ENCODE measurements at places on chromosomes 7 and 10.
A peak's percentile ranks its signal among the peaks of the same experiment; 100 is the strongest.

- no peak for DNase-seq
Observed at GRCh38 chr7:92669616-92670165, 79.5 kb upstream of the FAM133B start.

GRCh38 chr10:92832998-92833650 is 15.2 kb upstream of the EXOC6 start:
- no peak for DNase-seq

DNA sequence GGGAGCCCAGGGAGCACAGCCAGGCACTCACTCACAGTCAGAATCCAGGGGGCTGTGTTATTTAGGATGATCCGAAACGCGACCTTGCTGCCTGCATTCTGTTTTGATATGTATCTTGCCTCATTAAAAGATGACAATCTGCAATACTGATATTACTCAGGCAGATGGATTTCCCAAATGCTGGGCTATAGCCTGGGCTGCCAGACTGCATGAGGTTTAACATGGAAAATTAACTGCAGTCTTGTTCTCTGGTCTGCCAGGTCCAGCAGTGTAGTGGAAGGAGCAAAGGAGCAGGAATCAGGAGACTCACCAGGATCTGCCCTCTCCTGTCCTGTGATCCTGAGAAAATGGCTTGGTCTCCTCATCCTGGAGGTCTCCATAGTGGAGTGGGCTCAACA is 258.1 kb downstream of the PAXIP1 start:
- no peak for DNase-seq

- DNase-seq = no peak
Observed at GRCh38 chr7:117145333-117145732, 177.5 kb downstream of the WNT2 start.

DNA sequence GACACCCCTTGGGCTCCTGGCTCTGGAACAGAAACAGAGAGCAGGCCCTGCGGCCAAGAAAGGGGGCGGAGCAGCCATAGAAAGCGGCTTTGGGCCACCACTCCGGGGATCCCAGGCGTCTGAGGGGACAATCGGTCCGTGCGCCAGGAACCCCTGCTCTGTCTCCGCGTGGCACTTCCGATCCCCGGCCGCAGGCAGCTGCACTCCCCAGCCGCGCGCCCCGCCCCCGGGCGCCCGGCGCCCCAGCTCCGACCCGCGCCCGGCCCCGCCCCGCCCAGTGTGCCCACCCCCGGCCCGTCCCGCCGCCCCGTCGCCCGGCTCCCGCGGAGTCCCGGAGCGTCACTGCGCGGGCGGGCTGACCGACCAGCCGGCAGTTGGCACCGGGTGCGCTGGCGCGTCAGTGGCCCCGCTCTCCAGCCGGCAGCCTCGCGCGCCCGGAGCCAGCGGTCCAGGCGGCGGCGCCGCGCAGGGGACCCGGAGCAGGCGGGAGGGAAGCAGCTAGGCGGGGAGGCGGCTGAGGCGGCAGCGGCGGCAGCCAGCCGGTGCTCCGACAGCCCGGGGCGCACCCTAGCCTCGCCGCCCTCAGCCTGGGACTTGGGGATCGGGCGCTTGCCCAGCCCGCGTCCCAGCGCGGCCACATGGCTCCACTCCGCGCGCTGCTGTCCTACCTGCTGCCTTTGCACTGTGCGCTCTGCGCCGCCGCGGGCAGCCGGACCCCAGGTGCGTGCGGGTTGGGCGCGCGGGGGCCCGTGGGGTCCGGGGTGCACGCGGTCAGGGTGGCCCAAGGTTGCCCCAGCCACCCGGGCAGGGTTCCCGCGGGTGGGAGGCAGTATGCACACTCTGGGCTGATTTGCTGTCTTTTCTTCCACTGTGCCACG is at the start of gene ADAMTS14:
ADAMTS14 (plus strand) TSS at position 342 of the 878 bp plus-strand sequence; CDS start at position 639, 297 bp downstream.
- DNase-seq = peak; percentile 87

GRCh38 chr10:17795083-17795482 is 14.1 kb upstream of the MRC1 start:
- DNase-seq = no peak

GRCh38 chr7:142968229-142968628 is 6.1 kb upstream of the KEL start:
- DNase-seq = no peak

DNA sequence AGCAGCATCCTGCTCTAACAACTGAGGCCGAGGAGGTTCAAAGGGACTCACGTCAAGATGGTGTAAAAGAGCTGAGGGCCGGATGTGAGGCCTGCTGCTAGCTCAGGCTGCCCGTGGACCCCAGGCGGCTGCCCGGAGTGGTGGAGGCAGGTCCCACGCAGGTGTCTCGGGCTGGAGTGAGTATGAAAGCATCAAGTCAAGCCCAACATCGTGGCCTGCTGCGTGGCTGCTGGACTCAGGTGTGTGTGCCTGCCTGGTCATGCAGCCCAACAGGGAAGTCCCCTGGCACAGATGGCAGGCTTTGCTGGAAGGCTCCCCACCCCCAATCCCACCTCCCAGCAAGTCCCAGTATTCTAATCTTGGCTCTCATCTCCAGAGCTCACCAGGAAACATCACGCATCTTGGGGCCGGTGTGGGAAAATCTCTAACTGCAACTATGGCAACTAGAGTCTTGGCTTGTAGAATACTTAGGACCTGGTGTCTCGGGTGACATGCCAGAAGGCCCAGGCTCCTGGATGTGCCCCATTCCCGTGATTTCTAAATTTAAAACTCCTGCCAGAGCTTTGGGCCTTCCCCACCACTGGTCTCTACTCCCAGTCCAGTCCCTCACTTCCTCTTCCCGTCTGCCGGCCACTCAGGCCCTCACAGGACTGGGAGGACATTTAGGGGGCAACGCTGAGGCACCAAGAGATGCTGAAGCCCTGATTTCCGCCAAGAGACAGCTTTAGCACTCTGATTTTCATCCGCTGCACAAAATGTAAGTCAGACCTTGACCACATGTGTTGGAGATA is 85.9 kb downstream of the PRKAG2 start:
- DNase-seq = no peak

DNA sequence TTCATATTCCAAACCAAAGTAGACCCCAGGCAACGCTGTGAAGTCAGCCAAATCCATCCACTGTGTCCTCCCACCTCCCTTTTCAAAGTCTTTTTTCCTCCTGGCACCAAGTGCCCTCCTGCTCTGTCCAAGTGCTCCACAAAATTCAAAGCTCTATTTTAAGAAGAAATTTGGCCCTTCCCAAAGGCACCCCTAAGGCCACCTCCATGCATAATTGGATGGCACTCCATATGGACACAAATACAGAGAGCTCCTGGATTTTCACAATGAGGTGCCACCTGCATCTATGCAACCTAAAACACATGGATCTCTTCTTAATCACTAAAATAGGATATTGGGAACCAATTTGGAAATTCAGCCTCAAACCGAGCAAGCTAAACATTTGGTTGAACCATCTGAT is 121.6 kb downstream of the RELN start:
- DNase-seq = no peak

DNA sequence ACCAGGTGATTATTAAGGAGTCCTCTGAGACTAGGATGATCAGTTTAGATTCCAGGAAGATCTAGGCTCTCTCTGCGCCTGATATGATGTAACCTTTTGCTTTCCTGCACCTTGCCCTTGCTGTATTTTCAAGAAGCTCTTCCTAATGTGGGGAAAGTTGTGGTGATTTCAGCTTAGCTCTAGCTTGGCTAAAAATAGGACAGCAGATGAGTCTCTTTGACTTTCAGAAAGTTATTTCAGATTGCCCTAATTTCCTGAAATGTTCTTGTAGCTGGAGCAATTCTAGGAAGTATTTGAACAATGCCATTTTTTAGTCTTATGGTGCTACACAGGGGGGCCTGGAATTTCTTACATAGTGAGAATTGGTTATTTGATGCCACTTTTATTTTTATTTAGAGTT is 3.8 kb downstream of the LCOR start:
- no peak for DNase-seq

DNA sequence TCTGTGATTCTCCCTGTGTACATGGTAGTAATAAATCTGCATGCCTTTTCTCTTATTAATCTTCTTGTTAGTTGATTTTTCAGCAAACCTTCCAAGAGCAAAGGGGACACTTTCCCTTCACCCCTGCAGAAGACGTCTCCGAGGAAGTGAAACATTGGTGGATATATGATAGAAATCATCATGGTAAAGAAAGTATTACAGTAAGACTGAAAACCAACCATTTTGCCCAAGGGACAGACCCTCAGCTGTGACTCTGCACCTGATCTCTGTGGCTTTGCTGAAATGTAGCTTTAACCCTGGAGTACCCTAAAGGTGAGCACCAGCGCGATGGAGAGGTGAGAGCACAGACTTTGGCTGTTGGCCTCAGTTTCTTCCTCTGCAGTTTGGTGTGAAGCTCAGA is 32.8 kb upstream of the MYO3A start:
- DNase-seq = no peak

GRCh38 chr10:99457813-99458212 is 27.4 kb upstream of the GOT1 start:
- DNase-seq = no peak

DNA sequence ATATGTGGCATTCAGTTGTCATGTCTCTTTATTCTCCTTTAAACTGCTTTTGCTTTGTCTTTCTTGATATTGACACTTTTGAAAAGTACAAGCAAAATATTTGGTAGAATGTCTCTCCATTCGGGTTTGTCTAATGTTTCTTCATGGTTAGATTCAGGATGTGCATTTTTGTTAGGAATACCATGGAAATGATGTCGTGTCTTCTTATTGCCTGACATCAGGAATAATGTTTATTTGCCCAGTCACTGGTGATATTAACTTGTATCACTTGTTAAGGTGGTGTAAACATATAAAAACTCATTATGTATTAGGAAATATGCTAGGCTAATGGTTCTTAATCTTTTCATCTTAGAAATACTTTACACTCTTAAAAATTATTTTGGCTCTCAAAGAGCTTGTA is 43.4 kb downstream of the CDK1 start:
- DNase-seq = no peak

DNA sequence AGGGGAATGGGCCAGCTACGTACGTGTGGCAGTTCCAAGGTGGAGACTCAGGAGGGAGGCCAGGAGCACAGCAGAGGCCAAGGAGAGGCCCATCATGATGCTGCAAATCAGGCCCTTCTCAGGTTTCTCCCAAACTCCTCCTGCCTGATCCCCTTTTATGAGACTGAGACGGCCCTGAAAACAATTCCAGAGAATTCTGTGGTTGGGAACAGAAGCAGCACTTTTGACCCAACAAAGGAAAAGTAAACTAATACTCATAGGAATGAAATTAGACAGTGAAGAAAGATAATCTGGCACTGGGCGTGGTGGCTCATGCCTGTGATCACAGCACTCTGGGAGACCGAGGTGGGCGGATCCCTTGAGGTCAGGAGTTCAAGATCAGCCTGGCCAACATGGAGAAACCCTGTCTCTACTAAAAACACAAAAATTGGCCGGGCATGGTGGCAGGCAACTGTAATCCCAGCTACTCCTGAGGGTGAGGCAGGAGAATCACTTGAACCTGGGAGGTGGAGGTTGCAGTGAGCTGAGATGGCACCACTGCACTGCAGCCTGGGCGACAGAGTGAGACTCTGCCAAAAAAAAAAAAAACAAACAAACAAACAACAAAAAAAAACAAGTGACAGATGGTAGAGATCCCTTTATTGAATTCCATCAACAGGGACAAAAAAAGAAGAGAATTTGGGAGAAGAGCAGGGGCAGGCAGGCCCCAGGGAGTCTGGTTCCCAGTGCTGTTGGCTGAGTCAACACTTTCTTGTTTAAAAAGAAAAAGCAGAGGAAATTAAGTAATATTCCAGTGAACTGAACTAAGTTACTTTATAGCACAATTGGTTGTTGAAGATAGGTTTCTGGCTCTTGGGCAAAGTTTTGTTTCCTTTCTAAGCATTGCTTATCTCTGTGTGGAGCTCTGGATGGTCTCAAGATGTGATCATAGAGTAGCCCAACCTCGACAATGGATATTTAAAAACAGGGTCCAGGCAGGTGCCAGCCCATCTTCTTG is at the start of gene CCL26:
CCL26 (minus strand) TSS at position 131 of the 997 bp plus-strand sequence; CDS start at position 96, 35 bp downstream.
- no peak for DNase-seq

- no peak for DNase-seq
Observed at GRCh38 chr10:99432881-99433280, 2.5 kb upstream of the GOT1 start.

DNA sequence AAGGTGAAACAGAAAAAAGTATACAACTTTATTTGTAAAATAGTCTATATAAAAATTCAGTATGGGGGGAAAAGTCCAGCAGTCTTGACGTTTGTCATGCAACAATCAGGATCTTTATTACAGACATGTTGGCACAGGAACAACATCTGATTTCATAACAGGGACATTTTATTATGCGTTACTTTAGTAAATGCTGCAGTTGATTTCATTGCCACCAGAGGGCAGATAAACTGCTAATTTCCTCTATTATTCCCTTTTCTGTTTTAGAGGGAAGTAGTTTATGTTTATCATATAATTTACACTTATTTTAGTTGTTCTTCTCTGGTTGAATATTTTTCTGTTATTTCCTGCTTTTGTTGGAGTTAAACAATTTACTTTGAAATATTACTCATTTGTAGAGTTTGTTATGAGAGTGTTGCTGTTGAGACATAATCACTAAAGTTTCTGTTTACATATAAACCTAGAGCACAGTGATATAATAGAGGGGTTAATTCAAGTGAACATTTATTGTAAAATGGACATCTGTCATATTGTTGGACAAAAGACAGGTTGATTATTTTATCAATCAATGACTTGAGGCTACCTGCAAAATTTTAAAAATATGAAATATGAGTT is 3.3 kb downstream of the PLXDC2 start:
- no peak for DNase-seq

DNA sequence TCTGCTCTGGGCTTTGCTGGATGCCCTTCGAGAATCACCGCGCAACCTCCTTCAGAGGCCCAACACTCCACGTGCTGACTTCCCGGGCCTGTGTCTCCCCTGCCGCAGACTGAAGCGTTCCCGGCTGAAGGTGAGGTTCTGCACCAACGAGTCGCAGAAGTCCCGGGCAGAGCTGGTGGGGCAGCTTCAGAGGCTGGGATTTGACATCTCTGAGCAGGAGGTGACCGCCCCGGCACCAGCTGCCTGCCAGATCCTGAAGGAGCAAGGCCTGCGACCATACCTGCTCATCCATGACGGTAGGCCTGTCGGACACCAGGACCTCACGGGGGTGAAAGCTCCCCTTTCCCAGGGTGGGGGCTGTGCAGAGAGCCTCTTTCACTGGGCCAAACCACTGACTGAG is 22.4 kb downstream of the LHPP start:
- no peak for DNase-seq

DNA sequence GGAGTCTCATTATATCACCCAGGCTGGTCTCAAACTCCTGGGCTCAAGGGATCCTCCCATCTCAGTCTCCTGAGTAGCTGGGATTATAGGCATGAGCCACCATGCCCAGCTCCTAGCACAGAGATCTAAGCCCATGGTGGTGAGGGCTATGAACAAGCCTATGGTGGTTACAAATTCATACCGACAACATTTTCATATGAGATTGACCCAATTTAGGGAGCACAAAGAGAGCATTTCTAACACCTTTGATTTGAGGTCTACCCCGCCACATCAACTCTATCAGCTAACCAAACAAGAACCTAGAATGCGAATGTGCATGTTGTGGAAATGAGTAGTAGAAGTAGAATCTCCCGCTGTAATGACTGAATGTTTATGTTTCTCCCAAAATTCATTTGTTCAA is 14.2 kb upstream of the PRF1 start:
- DNase-seq = no peak

DNA sequence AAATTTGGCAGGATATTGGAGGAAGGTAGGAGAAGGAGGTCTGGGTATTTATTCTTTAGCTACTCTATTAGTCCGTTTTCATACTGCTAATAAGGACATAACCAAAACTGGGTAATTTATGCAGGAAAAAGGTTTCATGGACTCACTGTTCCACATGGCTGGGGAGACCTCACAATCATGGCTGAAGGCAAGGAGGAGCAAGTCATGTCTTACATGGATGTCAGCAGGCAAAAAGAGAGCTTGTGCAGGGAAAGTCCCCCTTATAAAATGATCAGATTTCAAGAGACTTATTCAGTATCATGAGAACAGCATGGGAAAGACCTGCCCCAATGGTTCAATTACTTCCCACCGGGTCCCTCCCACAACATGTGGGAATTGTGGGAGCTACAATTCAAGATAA is 1.9 kb upstream of the INMT start:
- no peak for DNase-seq

All from head of caudate nucleus (tissue), 42 donors.